ENCODE measurements at places on chromosomes 4 and X.

GRCh38 chrX:74510401-74510800 is 89.1 kb downstream of the SLC16A2 start:
- DNase-seq = no peak

- peak; percentile 65 for DNase-seq
Measured at GRCh38 chr4:42048394-42048793, 58.1 kb downstream of the SLC30A9 start.

GRCh38 chrX:97787311-97787710 is 903.6 kb downstream of the RPA4 start:
- DNase-seq = no peak

- DNase-seq = peak; percentile 32
Measured at GRCh38 chrX:22060415-22061280, 28.5 kb downstream of the PHEX start.

- DNase-seq = peak; percentile 78
Measured at GRCh38 chr4:128354205-128354821, 66.7 kb upstream of the PGRMC2 start.

GRCh38 chrX:39815631-39816030 is 282.1 kb downstream of the BCOR start:
- no peak for DNase-seq

GRCh38 chr4:105878668-105879067 is 16.6 kb upstream of the NPNT start:
- DNase-seq = no peak

DNA sequence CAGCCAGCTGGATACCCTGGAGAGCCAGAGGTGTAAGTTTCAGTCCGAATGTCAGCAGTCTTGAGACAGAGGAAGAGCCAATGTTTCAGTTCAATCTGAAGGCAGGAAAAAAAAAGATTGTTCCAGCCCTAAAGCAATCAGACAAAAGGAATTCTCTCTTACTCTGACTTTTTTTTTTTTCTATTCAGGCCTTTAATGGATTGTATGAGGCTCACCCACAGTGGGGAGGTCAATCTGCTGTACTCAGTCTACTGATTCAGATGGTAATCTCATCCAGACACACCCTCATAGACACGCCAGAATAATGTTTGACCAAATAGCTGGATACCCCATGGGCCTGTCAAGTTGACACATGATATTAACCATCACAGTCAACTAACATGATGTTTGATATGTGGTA is 51.9 kb downstream of the TEX13A start:
- no peak for DNase-seq

DNA sequence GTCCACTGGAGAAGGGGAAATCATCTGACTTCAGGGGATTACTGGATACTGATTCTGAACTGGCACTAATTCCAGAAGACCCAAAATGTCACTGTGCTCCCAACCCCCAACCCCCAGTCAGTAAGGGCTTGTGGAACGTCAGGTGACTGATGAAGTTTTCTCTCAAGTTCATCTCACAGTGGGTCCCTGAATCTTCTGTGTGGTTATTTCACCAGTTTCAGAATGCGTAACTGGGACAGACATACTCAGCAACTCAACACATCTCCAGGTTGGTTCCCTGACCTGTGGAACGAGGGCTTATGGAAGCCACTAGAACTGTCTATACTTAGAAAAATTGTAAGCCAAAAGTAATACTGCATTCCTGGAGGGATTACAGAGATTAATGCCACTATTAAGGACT is 45.3 kb downstream of the DDX60L start:
- DNase-seq = no peak

DNA sequence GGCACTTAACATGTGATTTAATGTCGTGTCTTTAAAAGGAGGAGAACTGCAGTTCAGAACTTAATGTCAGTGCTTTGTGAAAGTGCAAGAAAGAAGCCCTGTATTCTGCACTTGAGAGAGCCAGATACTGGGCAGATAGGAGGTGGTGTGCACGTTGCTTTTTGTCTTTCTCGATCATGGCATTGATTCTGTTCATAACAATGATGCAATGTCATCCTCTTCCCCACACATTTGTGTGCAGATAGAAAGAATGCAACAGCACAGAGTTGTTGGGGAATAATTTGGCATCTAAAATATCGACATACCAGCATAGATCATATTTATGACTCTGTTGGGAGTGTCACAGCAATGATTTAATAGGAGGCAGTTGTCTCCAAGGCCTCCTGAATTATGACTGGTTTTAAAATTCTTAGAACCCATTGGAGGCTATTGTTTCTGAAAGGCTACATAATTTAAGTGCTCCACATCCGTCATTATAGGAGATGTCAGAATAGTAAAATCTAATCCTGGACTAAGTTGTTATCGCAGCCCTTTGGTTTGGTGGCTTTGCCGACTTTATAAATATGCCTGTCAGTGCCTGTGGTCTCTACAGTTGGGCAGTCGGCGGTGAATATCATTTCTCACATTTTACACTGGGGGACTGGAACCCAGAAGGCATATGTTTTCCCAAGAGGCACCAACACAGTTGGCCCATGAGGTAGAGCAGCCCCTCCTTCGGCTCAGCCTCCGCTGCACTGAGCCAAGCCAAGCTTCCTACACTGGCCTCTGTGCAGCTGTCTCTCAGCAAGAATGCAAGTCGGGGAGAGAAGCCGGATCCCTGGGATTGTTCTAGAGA is 124.9 kb downstream of the PTTG2 start:
- DNase-seq = no peak

GRCh38 chr4:95068401-95068800 is 310.6 kb downstream of the BMPR1B start:
- no peak for DNase-seq

- no peak for DNase-seq
Measured at GRCh38 chr4:127988638-127989037, 23.4 kb downstream of the ABHD18 start.

DNA sequence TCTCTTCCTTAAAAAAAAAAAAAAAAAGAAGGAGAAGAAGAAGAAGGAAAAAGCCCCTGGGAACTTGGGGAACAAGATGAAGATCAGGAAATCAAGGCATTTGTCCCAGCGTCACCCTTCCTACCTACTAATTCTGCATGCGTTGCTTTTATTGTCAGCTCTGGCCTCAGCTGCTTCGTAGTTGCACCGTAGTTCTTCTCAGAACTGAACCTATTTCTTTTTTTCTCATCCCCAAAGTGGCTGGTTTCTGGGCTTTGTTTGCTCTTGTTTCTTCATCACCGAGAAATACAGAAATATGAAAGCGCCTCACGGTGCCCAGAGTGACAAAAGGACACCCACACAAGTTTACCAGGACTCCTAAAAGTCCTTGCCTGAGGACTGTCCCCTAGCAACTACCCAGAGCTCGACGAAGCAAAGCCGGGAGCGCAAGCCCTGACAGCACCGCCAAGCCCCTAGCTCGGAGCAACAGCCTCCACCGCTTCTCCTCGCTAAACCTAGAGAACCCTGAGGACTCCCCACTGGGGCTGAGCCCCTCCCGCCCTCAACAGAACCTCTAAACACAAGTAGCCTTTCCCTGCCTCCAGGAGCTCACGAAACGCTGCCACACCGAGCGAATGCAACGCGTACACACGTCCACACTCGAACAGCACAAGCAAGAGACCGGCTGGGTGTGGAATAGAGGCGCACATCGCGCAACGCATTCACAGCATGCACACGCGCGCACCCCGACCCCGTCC is 710 bp downstream of the PRKG2 start:
- DNase-seq = no peak

GRCh38 chrX:50705042-50705441 is 109.0 kb downstream of the SHROOM4 start:
- no peak for DNase-seq

GRCh38 chr4:94168321-94168720 is 39.3 kb upstream of the SMARCAD1 start:
- no peak for DNase-seq

DNA sequence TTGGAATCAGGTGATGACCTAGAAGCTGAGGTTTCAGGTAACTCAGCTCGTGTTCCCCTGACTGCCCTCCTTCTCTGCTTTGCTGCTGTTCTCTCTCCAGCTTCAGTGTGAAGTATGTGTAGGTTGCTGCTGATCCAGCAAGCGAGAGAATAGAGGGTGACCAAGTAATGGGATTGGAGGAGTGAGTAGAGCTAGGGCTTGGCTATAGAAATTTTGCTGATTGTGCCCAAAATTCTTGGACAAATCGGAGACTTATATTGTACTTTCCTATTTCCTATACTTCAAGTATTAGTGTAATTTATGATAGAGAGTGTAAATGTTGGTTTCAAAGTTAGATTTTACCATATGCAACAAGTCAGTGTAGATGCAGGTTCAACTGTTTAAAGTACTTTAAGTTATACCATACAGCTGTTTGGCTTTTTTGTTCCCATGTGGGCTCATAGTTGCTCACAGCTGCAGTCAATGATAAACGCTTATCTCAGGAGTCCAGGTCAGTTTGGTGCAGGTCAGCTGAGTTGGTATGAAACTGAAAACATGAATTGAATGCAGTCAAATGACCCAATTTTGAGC is 48.0 kb downstream of the RAPGEF2 start:
- DNase-seq = no peak

- DNase-seq = no peak
Measured at GRCh38 chr4:7847206-7847605, 92.5 kb downstream of the AFAP1 start.

- DNase-seq = peak; percentile 20
Measured at GRCh38 chr4:153513596-153513995, 47.4 kb downstream of the TMEM131L start.

DNA sequence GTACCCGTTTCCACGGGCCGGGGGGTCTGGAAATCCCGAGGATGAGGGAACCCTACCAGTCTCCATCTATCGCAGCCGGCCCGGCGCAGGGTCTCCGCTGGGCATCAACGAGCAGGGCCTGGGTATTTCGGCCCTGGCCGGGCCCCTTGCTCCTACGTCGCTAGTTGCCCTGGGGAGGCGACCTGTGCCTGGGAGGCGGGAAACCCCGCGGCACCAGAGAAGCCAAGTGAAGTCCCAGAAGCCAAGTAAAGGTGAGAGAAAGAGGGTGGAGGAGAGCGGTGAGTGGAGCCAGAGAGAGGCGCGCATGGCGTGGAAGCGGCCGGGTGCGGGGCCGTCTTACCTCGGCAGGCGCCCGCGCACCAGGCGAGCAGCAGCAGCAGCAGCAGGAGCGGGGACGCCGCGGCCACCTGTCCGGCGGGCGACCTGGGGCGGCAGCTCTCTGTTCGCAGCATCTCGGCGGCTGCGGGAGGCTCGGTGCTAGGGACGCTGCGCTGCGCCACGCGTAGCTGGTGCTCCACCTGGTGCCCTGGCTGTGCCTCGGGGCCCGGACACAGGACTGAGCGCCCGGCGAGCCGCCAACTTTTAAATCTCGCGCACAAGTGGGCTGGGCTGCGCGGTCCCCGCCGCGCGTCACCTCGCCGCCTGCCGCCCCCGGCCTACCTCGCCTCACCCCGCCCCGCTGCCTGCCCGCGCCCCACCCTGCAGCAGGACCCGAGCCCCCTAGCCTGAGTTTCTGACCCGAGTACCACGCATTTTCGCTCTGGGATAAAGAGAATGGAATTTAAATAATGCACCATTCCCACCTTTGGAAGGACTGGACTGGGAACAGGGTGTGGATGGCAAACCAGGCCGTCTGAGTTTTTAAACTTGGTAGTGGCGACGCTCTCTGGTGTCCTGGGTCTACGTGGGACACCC is at the start of gene NMU:
NMU (minus strand) TSS at position 558 of the 915 bp plus-strand sequence; CDS start at position 452, 106 bp downstream.
- DNase-seq = peak; percentile 82

DNA sequence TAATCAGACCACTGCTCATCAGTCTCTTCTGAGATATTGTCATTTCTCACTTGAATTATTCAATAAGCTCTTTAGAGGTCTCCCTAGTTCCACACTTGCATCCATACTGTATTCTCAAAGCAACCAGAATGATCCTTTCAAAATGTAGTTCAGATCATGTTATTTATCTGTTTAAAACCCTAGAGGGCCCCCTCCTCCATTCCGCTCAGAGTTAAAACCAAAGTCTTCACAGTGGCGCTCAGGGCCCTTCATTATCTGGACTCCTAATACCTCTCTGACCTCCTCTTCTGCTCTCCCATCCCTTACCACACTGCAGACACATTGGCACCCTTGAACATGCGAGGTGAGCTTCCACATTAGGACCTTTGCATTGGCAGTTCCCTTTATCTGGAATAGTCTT is 32.7 kb upstream of the HPGDS start:
- no peak for DNase-seq

DNA sequence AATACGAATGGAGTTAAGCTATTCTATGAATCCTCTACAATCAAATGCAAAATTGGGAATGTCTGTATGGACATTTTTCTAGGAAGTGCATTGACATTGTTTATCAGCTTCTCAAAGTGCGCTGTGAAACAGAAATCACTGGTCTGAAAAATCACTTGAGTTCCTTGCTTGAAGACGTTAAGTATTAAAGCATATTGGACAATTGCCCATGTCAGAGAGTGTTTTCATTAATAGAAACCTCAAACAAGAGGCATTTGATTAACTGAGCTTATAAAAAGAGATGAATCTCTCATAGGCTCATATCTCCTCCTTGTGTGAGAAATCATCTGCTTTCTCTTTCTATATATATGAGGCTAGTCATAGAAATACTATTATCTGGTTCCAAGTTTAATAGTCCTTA is 692.1 kb upstream of the POU3F4 start:
- no peak for DNase-seq

- peak; percentile 47 for DNase-seq
Measured at GRCh38 chr4:5824635-5825034, 68.3 kb downstream of the CRMP1 start.

DNA sequence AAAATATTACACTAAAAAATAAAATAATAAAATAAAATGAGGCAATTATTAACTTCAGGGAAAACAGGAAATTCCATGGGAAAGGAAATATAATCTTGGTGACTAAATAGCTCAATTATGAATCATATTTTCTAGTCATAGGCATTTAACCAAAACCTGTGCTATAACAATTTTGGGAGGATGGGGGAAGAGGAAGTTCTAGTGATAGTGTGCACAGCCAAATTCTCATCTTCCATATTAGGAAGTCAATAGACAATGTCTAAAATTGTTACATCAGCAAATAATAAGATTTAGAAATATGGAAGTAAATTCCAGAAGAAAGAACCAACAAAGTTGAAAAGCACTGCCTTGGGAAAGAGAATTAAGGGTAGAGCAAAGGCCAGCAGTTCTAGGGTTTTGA is 2.8 kb downstream of the AWAT2 start:
- DNase-seq = peak; percentile 48

- no peak for DNase-seq
Measured at GRCh38 chr4:110033355-110034025, 120.8 kb downstream of the EGF start.

GRCh38 chrX:72142094-72142793 is 10.5 kb upstream of the RTL5 start:
- DNase-seq = no peak
